ENCODE measurements at places on chromosomes 5 and 9.

- H3K27me3 ChIP-seq = no peaks in the 10 kb centered on the region
- peaks cover 11% of the 10 kb centered on the region for H3K36me3 ChIP-seq
- H3K4me1 ChIP-seq = peaks cover 79% of the 10 kb centered on the region
- peak; percentile 66 for DNase-seq
Observed at GRCh38 chr9:133115604-133116345, 5.3 kb downstream of the RALGDS start.

DNA sequence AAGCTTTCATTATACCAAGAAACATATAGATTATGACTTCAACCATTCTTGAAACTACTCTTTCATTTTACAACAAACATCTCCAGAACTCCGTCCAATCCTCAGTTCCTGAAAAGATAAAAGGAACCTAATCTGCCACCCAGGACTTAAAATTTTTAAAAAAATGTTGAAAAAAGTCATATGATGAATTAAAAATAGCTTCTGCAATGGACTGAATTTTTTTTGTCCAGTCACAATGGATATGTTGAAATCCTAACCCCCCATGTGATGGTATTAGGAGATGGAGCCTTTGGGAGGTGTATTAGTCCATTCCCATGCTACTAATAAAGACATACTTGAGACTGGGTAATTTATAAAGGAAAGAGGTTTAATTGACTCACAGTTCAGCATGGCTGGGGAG is 2.7 kb upstream of the ALDH1A1 start:
- H3K27me3 ChIP-seq = peaks cover 8% of the 10 kb centered on the region
- H3K36me3 ChIP-seq = no peaks in the 10 kb centered on the region
- no peak for DNase-seq
- H3K4me1 ChIP-seq = no peaks in the 10 kb centered on the region

DNA sequence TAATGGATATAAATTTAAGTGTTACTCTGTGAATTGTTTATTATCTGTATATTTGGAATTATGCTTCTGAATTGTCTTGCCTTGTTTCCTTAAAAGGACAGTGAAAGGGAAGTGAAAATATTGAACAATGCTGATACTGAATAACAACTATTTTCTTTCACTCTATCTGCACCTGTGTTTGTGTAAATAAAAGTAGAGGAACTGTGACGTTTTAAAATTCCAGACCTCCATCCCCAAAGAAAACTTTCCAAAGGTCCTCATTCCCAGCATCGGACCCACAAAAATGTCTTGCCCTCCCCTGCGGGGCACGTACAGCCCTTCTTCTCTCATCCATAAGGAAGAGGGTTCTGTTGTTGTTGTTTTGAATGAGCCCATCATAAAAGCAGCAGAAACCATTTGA is 100.0 kb downstream of the NLN start:
- no peak overlapping the region for H3K27ac ChIP-seq
- DNase-seq = no peak
- H3K4me1 ChIP-seq = peaks cover 31% of the 10 kb centered on the region
- H3K27me3 ChIP-seq = no peaks in the 10 kb centered on the region

- peaks cover 28% of the 10 kb centered on the region for H3K27me3 ChIP-seq
- no peak overlapping the region for H3K4me3 ChIP-seq
- no peaks in the 10 kb centered on the region for H3K36me3 ChIP-seq
- no peak overlapping the region for H3K27ac ChIP-seq
Observed at GRCh38 chr9:132543960-132544359, 38.4 kb upstream of the BARHL1 start.

GRCh38 chr5:43193894-43194265 is 1.9 kb downstream of the NIM1K start:
- no peak overlapping the region for H3K27ac ChIP-seq
- no peaks in the 10 kb centered on the region for H3K36me3 ChIP-seq
- H3K27me3 ChIP-seq = peaks cover 21% of the 10 kb centered on the region
- no peak for DNase-seq

DNA sequence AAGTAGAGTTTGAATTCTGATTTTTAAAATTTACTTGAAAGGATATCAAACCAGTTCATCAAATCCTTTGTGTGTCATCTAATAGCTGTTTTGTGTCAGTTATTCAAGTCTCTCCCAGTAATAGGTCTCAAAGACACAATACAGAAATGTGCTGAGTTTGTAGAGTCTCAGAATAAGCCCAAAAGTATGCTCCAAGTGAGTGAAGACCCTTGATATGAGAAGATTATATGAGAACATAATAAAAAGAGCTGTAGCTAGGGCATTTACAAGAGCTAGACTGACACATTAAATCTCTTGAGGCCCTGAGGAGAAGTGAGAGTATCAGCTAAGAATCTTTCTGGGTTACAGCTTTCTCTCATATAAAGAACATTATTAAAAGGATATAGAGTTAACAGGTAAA is 721.0 kb upstream of the ARRDC3 start:
- no peaks in the 10 kb centered on the region for H3K4me1 ChIP-seq
- H3K27ac ChIP-seq = no peak overlapping the region
- no peak for DNase-seq

- no peak overlapping the region for H3K27ac ChIP-seq
- no peaks in the 10 kb centered on the region for H3K4me1 ChIP-seq
- peaks cover 2% of the 10 kb centered on the region for H3K27me3 ChIP-seq
- DNase-seq = no peak
Observed at GRCh38 chr9:105972466-105973204, 278.3 kb downstream of the TMEM38B start.

DNA sequence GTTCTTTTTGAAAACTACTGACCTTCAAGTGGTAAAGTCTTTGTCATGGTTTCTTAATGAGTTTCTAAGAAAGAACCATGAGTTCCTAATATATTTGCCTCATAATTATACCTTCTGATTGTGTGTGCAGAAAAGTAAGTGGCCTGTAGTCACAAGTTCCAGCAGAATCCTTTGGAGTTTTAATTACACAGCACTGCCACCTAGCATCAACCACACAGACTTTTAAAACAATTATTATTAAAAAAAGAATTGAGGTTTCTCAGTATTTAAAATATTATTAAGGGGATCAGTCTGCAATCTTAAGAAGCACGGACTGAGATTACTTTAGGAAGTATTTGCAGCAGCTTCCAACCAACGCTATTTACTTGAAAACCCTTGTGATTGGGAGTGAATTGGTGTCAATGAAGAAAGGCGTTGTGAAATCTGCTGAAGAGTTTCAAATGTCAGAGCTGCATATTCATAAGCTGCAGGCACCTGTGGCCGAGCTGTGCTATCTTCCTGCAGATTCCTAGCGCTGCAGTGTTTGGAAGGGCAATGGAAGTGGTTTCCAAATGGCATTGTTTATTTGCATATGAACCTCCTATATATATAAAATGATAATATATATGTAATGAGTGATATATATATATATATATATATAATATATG is 1074.2 kb upstream of the WWC1 start:
- no peaks in the 10 kb centered on the region for H3K27me3 ChIP-seq
- H3K27ac ChIP-seq = no peak overlapping the region
- no peaks in the 10 kb centered on the region for H3K36me3 ChIP-seq
- DNase-seq = no peak

- H3K27me3 ChIP-seq = no peaks in the 10 kb centered on the region
- H3K27ac ChIP-seq = no peak overlapping the region
- peaks cover 13% of the 10 kb centered on the region for H3K4me1 ChIP-seq
- no peak for DNase-seq
Observed at GRCh38 chr9:121288673-121289025, 20.7 kb downstream of the GSN start.

GRCh38 chr9:82109626-82110025 is 121.1 kb downstream of the SPATA31D1 start:
- no peaks in the 10 kb centered on the region for H3K4me1 ChIP-seq
- DNase-seq = no peak
- H3K27me3 ChIP-seq = no peaks in the 10 kb centered on the region
- H3K4me3 ChIP-seq = no peak overlapping the region

DNA sequence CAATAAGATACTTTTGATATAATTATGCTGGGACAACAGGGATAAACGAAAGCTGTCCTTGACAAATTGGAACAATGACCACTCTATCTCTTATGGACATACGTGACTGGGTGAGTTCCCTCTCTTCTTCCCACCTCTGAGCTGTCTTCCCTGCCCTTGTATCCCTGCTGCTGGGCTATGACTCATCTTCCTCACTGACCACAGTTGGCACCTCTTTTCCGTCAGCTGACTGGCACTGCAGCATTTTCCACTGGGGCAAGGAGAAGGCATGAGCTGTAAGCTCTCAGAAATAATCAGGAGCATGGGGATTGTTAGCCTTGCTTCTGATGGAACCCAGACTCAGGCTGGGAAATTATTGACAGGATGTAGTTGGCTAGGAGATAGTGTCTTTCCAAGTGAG is 48.7 kb downstream of the PCSK1 start:
- H3K4me3 ChIP-seq = no peak overlapping the region
- no peaks in the 10 kb centered on the region for H3K4me1 ChIP-seq
- DNase-seq = no peak
